GM12878 (cell line): ENCODE measurements at places on chromosomes 13 and 19.

- no peak for DNase-seq
Measured at GRCh38 chr13:95146486-95146885, 154.8 kb downstream of the ABCC4 start.

GRCh38 chr13:90103099-90103784 is 1244.2 kb upstream of the MIR17HG start:
- no peak for DNase-seq

GRCh38 chr13:86020351-86021002 is 221.3 kb upstream of the SLITRK6 start:
- DNase-seq, result no peak

DNA sequence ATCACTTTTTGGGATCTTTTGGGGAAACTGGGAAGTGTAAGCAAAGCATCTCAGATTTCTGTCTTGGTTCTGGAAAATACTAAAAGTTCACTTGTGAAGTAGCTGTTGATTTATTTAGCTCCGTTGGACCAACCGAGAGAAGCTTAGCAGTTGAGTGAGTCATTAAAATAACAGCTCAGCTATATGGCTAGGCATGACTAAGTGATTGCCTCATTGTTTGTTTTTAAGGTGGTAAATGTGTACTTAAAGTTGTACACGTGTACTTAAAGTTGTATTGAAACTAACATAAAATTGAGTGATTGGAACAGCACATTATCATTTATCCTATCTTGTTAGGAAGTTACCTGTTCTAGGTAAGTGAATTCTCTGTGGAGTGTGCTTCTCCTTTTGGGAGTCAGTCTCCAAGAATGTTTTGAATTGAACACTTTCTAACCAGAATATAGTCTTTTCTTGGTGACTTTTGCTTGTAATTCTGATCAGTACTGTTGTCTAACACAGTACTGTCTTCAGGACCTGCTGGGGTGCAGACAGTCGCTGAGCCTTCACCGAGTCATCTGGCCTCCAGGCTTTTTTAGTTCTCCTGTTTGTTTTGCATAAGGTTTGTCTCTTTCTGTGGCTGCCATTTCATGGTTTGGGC is 2.9 kb upstream of the DCUN1D2 start:
- peak; percentile 16 for DNase-seq

GRCh38 chr13:110560601-110561343 is 750 bp downstream of the RAB20 start:
- no peak for DNase-seq

DNA sequence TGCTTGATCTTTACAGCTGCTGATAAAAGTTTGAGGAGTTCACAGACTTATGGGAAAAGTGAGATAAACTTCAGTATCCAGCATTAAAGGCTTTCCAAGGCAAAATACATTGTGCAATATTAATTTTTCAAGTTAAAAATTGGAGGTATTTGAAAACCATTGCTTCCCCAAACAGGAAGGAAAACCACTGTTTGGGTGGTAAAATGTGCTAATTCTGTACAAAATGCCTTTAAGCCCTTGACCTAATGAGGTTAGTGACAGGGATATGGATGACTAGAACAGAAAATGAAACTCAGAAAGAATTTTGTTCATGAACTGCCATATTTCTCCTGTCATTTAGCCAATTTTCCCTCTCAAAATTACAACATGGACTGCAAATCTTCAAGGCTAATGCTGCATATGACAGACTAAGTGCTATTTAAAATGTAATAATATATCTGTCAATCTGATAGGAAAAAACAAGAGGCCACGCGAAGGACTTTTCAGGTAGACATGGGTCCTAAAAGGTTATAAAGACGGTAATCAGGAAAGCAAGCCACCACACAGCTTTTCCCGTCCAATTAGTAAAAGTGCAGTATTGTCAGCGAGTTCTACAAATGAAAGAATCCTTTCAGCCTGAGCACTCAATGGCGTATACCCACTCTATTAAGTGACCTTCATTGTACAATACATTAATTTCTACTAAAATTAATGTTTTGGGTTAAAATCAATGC is 212.8 kb downstream of the ENOX1 start:
- no peak for DNase-seq

DNA sequence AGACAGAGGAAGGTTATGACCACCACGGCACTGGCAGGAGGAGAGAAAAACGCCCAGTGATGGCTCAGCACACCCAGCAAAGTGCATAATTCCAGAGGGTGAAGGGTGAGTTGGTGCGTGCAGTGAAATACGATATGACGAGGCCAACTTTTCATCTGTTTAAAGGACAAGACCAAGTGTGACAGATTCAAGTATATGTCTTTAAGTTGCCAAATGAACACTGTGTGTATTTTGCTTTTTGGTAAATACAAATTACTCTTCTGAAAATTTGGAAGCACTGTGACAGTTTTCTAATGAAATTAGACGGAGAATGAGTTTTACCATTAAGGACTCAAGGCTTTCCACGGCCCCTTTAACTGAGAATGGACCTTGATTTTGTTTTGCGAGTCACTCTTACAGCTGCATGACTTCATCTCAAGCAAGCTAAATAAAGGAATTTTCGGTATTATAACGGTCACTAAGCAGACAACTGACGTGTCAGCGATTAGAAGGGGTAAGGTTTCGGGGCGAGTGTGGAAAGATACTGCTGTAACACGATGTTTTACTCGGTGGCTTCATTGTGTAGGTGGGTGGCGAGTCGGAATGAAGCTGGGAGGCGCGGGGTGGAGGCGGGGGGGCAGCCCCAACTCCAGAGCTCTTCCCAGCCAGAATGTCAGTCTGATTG is 22.8 kb downstream of the COL4A2 start:
- no peak for DNase-seq

GRCh38 chr13:76043874-76044273 is 407.7 kb downstream of the LMO7 start:
- no peak for DNase-seq

DNA sequence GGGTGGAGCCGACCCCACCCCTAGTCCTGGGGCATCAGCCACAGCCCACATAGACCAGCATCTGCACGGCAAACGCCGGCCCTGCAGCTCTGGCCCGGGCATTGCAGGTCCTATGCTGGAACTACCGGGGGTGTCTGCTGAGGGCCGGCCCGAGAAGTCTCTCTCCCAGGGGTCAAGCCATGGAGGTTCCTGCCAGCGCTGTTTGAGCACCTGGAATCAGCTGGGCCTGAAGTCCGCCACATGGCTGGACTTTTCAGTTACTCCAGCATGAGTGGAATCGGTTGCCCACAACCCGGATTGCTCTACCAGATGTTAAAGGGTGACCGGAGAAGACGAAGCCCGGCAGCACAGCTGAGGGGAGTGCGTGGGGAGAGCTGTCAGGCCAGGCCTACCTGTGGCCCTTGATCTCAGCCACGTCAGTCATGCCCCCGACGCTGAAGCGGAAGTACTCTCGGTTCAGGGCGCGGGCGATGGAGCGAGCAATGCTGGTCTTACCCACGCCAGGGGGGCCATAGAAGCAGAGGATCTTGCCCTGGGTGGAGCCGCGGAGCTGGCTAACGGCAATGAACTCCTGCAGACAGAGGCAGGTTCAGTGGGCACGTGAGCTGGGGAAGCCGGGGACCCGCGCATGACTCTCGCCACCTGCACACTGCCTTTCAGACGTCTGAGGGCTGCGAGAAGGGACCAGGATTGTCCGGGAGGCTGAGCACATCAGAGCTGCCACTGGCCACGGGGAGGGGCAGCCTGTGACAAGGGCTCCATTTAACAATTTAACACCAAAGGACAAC is 8.7 kb downstream of the RPL36 start:
- no peak for DNase-seq

- DNase-seq, result no peak
Measured at GRCh38 chr13:98775844-98776598, 23.5 kb upstream of the SLC15A1 start.

GRCh38 chr13:112905990-112906641 is 62.9 kb upstream of the MCF2L start:
- no peak for DNase-seq

GRCh38 chr19:29670255-29670654 is 5.0 kb downstream of the PLEKHF1 start:
- DNase-seq, result no peak

- no peak for DNase-seq
Measured at GRCh38 chr19:3589439-3589838, 4.2 kb downstream of the GIPC3 start.

GRCh38 chr13:101455863-101456262 is 3.4 kb downstream of the ITGBL1 start:
- no peak for DNase-seq

DNA sequence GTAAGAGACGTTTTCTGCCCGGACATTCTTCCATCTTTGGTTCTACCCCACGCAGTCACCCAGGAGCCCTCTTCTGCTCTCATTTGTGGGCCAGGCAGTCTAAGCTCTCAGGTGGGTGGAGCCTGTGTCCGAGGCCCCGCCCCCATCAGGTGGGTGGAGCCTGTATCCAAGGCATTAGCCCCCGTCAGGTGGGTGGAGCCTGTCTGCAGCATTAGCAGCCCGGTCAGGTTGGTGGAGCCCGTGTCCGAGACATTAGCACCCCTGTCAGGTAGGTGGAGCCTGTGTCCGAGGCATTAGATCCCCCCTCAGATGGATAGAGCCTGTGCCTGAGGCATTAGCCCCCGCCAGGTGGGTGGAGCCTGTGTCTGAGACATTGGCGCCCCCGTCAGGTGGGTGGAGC is 45.5 kb upstream of the C13orf46 start:
- DNase-seq, result no peak

GRCh38 chr13:105773863-105774538 is 761.5 kb downstream of the EFNB2 start:
- no peak for DNase-seq

- no peak for DNase-seq
Measured at GRCh38 chr13:37385248-37385647, 213.3 kb downstream of the POSTN start.

DNA sequence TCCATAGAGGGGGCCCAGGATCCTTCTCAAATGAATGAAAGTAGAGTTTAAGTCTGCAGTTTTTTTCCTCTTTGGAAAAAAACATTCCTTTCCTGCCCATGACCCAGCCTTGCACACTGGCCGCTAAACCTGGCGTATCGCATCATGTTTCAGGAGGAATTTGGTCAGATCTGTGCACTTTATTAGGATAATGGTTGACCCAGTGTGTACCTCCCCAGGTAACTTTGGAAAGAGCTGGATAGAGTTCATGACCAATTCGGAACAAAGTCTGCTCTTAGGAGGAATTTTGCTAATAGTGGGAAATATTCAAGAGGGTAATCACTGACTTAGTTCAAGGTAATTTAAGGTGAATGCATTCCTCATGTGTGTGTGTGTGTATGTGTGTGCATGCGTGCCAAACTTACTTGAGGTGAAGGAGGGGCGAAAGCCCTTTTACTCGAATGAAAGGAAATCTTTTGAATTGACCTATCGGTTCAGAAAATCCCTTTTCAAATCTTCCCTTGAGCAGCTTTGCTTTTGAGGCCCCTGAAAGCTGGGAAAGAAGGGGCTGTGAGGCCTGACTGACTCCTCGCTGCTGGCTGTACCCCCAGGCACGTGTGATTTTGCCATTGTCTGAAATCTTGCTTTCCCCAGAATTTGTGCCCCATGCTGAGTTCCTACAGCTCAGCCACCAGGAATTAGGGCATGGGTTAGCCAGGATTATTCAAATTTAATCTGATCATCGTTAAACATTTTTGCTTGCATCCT is 46.3 kb downstream of the SIPA1L3 start:
- DNase-seq, result no peak

- no peak for DNase-seq
Measured at GRCh38 chr13:66154976-66155375, 1075.2 kb downstream of the PCDH9 start.

DNA sequence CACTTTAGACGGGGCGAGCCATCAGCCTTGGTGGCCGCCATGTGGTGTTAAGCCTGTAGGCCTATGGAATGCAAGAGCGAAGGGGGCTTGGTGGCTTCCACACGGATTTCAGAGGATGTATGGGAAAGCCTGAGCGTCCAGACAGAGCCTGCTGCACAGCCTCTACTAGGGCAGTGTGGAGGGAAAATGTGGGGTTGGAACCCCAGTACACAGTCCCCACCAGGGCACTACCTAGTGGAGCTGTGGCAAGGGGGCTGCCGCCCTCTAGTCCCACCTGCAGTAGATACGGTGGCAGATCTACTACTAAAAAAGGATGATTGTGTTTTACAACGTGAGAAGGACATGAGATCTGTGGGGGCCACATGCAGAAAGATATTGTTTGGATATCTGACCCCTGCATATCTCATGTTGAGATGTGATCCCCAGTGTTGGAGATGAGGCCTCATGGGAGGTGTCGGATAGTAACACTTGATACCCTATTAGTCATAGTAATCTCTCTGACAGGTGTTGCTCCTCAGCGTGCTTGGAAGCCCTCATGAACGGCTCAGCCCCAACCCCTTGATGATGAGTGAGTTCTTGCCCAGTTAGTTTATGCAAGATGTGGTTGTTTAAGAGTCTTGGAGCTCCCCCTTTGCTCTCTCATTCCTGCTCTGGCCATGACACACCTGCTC is 45.6 kb downstream of the LHFPL6 start:
- no peak for DNase-seq

DNA sequence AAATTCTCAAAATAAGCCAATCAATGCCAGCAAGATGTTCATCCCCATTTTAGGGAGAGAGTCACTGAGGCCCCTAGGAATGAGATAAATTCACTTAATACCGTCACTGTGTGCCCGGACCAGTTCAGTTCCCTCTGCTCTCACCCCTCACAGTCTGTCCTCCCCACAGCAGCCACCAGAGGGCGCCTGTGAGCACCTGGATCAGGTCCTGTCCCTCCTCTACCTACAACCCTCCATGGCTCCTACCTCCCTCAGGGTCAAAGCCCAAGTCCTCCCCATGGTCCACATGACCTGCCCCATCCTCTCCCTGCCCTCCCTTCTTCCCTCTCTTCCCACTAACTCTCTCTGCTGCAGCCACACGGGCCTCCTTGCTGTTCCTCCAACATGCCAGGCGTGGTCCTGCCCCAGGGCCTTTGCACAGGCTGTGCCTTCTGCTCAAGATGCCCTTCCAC is 42.0 kb upstream of the NFIC start:
- DNase-seq, result no peak

- DNase-seq, result no peak
Measured at GRCh38 chr19:35140962-35141836, 1.9 kb upstream of the FXYD7 start.

DNA sequence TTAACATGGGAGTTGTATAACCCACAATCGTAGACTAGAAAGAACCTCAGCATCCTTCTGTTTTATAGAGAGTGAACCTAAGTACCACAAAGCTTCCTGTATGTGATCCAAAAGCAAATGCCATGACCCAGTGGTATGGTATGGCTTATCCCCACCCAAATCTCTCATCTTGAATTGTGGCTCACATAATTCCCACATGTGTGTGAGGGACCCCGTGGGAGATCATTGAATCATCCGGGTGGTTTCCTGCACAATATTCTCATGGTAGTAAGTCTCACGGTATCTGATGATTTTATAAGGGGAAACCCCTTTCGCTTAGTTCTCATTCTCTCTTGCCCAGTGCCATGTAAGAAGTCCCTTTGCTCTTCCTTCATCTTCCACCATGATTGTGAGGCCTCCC is 587.9 kb downstream of the LMO7 start:
- no peak for DNase-seq

- no peak for DNase-seq
Measured at GRCh38 chr19:48616491-48617056, 1.7 kb upstream of the FAM83E start.

DNA sequence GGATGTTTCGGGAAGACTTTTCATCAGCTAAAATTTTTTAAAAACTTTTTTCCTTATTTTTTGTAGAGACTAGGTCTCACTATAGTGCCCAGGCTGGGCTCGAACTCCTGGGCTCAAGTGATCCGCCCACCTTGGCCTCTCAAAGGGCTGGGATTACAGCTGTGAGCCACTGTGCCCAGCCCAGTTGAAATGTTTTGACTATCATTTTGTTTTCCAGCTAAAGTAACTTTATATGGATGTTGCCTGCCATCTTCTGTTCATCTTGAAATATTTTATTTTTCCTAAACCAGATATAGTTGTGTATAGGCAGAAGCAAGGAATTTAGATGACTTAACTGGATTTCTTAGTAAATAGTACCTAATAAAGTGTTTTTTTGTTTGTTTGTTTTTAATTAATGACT is 7.0 kb downstream of the CAB39L start:
- no peak for DNase-seq
